Left renal cortex interstitium (tissue), 4 donors: ENCODE measurements at places on chromosomes 3 and 15. TPM values are rescaled to one million over a fixed set of nuclear protein-coding genes. Genes with fewer than 3 reads are reported as not detected.

GRCh38 chr15:85704066-85704465, 90.7 kb downstream of the KLHL25 start:
- no peak for DNase-seq

- no peak for DNase-seq
Measured at GRCh38 chr15:65521350-65521749, 3.9 kb upstream of the DPP8 start.

SLC28A1 gene
- 5.9 TPM for polyA plus RNA-seq

ROBO1 gene
- polyA plus RNA-seq: 104 TPM

CRYGS gene
- polyA plus RNA-seq: 11.3 TPM

DNA sequence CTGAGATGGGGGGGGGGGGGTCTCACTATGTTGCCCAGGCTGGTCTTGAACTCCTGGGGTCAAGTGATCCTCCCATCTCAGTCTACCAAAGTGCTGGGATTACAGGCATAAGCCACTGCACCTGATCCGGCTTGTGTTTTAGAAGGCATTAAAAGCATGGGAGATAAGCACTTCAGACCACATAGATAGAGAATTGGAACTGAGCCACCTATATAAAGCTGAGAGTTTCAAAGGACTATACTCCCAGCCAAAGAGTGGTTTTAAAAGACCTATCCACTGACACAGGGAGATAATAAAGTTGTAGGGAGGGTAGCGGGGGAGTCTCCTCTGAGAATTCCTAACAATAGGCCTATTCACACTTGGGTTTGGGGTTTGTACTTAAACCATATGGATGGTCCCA, 34.8 kb downstream of the DENND4A start:
- no peak for DNase-seq

DNA sequence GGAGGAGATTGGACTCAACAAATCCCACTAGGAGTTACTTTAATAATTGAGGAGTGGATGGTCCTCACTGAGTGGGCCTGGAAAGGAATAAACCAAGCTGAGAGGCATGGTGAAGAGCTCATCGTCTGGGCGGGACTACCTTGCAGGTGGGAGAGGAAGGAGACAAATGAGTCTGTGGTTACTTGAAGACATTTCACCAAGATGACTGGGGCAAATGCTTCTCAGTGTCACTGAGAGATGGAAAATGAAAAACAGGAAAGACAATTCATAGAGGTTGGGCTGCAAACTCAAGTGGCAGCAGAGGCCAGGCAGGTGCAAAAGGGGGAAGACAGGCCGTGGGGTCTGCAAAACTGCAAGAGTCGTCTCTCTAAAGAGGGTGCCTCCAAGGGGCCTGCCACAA, 1.5 kb upstream of the ARHGAP31 start:
- DNase-seq: no peak

GRCh38 chr3:40104441-40104840, 205.1 kb upstream of the EIF1B start:
- no peak for DNase-seq

GOLGA6A gene
- 0.31 TPM for polyA plus RNA-seq

GABRR3 gene
- not detected for polyA plus RNA-seq

GRCh38 chr3:186137051-186137685, 28.3 kb upstream of the ETV5 start:
- no peak for DNase-seq

- DNase-seq: no peak
Measured at GRCh38 chr3:185966655-185967054, 28.8 kb upstream of the TRA2B start.

- no peak for DNase-seq
Measured at GRCh38 chr3:16332904-16333426, 68.0 kb downstream of the OXNAD1 start.

- no peak for DNase-seq
Measured at GRCh38 chr3:124553178-124553577, 177.1 kb upstream of the UMPS start.

DNA sequence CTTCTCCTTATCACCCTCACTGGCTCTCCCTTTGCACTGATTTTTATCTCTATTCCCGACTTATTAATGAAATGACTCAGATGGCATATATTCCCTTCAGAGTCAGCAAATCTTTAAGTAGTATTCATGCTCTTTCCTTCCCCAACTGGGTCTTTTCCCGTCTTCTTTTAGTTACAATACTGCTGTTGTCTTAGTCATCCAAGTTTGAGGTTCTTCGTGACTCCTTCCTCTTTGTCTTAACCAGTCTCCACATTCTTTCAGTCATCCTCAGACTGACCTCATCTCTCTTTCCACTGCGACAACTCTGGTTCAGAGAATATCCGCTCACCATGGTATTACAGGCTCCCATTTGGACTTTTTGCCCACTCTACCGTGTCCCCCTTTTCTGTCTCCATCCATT, 12.4 kb downstream of the WDR5B start:
- DNase-seq: no peak

DNA sequence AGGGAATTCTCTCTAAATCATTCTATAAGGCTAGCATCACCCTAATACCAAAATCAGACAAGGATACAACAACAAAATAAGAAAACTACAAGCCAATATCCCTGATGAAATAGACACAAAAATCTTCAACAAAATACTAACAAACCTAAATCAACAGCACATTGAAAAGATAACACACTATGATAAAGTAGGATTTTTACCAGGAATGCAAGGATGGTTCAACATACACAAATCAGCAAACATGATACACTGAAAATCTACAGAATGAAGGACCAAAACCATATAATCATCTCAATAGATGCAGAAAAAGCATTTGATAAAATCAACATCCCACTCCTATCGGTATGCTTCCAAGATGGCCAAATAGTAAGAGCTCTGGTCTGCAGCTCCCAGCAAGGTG, 39.5 kb downstream of the ALDH1A2 start:
- DNase-seq: no peak

DNA sequence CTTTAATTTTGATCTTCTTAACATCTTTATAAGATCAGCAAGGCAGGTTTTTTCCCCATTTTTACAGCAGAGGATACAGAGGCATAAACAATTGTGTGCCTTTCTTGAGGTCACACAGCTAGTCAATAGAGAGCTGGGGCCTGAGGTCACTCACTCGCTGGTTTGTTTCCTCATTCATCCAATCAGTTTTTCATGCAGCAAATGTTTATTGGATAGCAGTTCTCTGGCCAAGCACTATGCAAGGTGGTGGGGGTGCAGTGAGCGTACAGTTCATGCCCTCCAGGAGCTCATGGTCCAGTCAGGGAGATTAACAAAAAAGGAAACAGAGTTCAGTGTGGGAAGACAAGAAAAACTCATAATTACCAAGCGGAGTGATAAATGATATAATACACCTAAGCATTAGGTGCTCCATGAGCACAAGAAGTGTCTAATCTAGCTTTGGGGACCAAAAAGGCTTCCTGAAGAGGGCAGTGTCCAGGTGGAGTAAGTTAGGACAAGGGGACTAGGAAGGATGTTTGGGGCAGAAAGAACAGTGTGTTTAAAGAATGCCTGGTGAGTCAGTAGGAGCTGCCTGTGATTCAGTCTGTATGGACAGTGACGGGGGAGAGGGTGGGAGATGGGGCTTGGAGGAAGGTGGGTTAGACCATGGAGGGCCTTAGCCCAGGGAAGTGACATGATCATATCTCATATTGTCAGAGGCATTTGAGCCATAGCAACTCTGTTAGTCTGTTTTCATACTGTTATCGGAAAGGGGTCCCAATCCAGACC, 29.3 kb downstream of the MAP2K5 start:
- no peak for DNase-seq

- DNase-seq: no peak
Measured at GRCh38 chr3:12991481-12991837, 81.8 kb downstream of the IQSEC1 start.

- DNase-seq: no peak
Measured at GRCh38 chr15:91099616-91099994, 452 bp upstream of the SV2B start.

DNA sequence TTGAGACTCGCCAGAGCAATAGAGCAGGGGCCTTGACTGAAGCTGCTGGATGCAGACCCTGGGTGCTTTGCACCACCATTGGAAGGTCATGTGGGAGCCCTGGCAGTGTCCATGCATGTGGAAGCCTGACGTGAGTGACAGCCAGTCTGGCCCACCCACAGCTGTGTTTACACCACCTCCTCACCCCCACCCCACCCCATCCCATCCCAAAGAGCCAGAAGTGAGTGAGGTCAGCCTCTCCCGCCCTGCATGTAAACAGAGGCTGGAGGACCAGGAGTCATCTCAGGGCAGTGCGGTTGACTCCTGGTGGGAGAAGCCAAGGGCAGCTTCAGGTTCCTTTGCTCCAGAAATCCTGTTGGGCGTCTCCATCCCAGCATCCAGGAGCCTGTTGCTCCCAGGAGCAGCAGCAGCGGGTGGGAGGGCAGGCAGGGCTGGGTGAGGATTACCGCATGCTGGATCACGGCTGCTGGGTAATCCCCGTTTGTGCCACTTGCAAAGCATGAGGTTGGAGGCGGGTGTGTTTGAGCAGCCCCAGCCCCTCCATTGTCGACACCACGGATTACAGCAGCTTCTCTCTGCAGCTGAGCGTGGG, 44.6 kb downstream of the CORO2B start:
- DNase-seq: no peak

USP50 gene
- 1.4 TPM for polyA plus RNA-seq

DNA sequence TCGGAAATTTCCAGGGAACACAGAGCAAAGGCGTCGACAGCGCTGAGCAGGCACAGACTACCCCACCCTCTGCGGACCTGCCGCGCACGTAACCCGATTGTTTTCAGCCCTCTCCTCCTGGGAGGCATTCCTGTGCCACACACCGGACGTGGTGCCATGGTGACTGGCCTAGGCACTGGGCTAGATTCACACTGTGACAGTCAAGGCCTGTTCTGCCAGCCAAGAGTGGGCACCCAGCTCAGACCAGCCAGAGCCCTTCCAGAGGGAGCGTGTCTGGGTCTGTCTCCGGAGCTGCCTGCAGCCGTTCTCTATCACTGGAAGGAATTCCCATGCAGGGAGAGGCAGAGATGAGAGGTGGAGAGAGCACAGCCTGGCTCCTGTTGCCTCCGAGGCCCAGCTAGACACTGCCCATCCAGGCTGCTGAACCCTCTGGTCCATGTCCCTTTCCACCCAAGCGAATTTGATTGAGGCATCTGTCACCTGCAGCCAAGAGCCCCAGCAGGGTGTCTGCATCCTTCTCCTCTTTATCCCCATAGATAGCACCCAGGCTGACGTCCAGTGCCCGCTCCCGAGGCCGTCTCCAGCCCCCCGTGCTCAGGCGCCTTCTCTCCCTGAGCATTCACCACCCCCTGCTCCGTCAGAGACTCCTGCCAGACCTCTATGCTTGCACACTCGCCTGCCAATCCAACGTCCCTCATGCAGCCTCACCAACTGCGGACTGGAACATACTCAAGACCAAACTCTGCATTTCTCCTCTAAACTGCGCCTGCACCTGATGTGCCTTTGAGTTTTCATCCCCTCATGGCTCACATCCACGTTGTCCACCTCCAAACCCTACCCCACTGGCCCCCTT, 267.5 kb downstream of the OCA2 start:
- DNase-seq: no peak

DNA sequence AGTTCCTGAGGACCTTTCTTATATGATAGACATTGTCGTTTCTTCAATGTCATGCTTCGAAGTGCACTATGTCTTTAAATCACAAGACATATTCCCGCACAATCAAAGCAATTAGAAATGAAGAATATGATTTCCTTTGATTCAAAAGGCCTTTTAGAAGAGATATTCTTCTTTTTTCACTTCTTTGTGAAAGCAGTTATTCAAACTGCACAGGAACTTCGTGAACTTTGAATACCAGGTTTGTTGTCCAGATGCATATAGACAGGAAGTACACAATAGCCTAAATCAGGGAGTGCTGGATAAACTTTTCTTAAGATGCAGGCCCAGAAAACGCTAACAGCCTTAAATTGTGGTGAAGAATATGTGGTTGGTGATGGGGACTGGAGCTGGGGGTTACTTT, 591.1 kb upstream of the NAALADL2 start:
- no peak for DNase-seq
